ENCODE measurements at places on chromosomes 2 and 18.

- DNase-seq: no peak
Measured at GRCh38 chr2:121200419-121201315, 84.3 kb downstream of the TFCP2L1 start.

- DNase-seq: no peak
Measured at GRCh38 chr2:200340508-200341224, 34.2 kb downstream of the SPATS2L start.

GRCh38 chr18:48621815-48622555 lies 83.2 kb downstream of the CTIF start:
- DNase-seq: no peak

DNA sequence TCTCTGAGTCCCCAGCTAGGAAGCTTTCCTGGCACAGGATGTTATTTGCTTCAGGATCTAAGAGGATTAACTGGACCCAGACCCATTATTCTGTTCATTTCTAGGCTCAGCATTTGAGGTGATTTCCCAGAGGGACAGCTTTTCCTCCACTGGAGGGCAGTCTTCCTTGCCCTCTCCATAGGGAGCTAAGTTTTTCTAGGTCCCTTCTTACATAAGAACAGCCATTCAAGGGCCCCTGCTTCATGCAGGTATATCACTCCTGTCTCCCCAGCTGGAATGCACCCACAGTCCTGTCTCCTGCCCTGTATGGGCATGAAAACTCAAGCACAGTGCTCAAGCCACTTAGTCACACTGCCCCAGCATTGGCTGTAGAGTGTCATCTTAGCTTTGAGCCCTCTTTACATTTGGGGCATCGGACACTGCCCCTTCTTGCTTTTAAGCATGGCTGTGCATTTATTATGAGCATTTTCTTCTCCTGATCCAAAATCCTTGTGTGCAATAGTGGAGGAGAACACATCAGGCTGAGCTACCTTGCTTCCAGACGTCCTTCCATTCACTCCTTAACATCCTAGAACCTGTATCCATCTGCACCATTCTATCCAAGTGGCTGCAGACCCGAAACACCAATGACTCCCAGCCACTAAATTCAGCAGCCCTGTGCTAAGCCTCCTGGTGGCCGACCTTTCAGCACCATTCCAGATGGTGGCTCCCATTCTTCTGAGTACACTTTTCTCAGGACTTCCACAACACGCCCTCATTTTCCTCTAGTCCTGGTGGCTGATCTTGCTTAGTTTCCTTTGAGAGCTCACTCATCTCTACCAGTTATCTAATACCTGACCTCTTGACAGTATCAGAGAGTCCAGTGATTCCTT lies 80.0 kb downstream of the COPS8 start:
- no peak for DNase-seq

DNA sequence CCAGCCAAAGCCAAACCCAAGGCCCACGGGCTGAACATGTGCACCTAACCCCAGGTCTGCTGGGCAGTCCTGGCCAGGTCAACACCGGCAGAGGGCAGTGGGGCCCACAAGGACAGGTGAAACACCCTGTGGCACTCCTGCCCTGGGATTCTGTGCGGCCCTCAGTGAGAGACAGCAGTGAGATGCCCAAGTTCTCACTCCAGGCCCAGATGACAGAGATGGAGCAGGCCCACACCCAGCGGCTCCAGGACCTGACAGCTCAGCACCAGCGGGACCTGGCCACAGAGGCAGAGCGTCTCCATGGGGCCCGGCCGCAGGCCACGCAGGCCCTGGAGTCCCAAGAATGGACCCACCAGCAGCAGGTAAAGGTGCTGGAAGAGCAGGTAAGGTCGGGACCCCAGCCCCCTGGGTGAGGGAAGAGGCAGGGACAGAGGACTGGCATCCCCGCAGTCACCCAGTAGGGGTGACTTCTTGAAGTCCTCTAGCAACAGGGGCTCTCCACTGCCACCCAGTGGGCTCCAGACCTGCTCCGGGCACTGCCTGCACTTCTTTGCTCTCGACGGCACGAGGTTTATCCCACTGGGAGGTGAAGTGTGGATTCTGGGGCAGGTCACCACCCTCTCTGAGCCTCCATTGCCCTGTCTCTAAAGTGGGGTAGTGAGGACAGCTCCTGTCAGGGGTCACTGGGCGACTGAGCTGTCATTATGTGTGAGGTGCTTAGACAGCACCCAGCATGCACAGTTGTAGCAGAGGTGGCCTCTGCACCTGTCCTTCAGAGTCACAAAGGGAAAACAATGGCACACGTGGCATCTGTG lies 8.8 kb upstream of the SNED1 start:
- no peak for DNase-seq

GRCh38 chr2:6024784-6025183 lies 332.6 kb downstream of the SOX11 start:
- no peak for DNase-seq

GRCh38 chr2:208285853-208286252 lies 19.8 kb downstream of the PIKFYVE start:
- no peak for DNase-seq

DNA sequence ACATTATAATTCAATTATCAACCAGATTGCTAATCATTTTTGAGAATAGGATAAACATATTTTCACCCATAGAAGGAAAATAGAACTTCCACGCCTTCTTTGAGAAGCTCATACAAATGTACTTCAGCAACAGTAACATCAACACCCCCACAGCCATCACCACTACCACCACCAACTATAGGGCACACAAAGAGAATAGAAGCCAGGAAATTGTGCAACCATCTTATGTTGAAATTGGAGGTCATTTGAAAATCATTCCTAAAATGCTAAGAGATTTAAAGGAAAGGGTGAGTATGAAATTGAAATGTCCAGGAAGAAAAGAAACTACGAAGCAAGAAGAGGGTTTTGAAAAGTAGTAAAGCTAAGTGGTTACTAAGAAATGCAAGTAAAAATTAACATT lies 563.4 kb downstream of the ZNF804A start:
- no peak for DNase-seq

- DNase-seq: no peak
Measured at GRCh38 chr2:224734949-224735348, 18.8 kb upstream of the CCDC195 start.

DNA sequence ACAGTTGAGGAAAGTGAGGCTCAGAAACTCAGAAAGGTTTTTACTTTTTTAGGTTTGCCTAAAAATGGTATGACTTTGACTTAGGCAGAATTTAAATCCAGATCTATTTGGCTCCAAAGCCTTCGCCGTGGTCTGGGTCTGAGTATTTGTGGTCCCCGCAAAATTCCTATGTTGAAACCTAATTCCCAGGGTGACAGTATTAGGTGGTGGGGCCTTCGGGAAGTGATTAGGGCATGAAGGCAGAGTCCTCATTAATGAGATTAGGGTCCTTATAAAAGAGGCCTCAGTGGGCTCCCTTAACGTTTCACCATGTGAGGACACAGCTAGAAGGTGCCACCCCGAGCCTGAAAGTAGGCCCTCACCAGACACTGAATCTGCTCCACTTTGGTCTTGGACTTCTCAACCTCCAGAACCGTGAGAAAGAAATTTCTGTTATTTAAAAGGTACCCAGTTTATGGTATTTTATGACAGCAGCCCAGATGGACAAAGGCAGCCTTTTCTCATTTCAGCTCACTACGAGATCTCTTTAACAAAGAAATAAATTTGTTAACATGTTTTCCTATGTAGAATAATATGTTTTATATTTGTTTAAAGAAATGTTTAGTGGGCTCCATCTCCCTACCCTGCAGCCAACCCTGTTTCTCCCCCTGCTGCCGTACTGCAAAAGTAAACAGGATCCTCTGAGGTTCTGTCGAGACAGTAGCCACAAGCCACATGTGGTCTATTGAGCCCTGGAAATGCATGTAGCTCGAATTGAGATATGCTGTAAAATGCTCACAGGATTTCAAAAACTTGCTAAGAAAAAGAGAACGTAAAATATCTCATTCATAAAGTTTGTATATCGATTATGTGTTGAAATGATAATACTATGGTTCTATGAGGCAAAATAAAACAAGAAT lies 80.6 kb downstream of the MOGAT1 start:
- DNase-seq: no peak

DNA sequence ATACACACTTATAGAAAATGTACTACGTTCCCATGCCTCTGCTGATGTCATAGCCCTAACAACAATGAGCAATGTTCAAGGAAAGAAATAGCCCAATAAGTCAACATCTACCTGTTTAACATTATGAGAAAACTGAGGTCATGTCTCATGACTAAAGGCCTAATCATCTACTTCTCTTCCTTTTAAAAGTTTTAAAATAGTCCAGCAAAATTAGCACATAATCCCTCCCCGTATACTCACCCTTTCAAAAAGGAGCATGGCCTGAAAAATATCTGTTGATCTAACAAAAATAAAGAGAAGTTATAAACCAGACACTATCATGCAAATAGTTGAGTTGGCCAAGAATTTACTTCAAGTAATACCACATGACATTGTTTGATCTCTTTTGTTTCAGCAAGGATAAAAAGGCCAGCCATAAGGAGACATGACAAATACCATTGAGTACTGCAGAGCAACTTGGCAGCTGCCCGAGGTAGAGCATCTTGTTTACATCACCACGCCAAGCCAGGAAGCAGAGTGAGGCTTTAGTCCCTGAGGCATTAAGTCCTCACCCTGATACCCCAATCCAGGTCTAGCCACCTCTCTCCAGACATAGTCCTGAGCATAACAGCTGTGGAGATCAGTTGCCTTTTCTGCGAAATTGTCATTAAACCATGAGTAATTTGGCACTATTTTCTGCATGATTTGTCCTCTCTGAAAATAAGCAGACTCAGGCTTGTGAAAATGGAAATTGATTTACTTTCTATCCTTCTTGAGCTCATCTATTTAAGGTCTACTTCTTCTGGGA lies 137.4 kb upstream of the ETAA1 start:
- DNase-seq: no peak

DNA sequence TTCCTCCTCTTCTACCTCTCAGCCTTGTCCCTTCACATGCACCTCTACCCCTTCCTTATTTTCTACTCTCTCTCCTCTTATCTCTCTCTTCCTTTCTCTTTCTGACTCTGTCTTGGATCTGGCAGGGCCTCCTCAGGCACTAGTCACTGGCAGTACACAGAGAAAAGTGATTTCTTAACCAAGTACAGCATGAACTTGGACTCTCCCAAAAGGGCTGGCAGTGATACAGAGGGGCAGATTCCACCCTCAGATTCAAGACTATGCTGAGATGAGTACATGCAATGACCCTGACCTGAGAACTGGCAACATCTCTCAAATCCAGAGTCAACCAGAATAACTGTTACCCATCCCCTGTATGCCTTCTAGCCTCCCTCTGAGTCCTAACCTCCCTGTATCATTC lies 4.3 kb downstream of the AOX1 start:
- no peak for DNase-seq

DNA sequence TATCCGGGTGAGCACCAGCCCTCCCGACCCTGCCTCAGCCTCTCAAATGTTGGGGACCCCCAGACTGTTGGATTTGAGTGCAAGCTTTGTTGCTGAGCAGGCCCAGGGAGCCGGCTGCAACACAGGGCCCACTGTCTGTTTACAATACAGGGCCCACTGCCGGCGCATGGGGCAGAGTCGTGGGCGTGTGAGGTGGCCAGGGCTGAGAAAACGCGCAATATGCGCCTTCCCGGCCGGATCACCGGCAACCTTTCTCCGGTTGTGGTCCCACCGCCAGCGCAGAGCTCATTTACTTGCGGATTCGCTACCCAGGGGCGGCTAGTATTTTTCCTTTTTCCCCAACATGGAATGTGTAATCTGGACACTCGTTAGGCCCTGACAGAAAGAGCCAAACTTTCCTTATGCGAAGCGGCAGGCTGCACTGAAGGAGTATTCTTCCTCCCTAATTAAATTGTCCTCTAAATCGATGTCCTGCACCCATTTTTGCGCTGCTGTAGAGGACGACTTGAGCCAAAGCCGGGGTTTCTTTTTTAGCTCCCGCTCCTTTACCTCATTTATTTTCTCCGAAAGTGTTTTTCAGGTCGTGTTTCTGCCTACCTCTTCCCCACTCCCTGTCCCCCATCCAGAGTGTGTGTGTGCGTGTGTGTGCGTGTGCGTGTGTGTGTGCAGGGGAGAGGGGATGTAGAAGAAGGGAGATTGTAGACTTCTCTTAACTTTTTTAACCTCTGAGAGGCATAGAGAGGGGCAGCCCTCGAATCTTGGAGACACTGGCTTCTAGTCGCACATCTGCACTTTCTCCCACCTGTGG lies 2.7 kb downstream of the OTX1 start:
- DNase-seq: peak; percentile 15

DNA sequence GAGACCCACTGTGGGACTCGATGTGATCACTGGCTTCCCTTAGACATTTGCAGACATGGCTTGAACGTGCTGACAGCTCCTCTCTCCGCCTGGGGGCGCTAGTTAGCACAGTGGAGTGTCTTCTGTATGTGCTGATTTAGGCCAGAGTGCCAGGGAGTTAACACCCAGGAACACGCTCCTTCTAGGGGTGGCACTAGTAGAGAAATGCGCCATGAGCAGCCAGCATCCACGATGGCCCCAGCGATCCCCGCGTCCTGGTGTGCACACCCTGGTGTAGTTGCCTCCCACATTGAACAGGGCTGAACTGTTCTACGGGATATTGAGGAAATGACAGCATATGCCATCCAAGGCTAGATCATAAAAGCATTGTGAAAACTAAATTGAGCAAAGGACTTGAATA lies 11.4 kb upstream of the NMUR1 start:
- DNase-seq: peak; percentile 53

DNA sequence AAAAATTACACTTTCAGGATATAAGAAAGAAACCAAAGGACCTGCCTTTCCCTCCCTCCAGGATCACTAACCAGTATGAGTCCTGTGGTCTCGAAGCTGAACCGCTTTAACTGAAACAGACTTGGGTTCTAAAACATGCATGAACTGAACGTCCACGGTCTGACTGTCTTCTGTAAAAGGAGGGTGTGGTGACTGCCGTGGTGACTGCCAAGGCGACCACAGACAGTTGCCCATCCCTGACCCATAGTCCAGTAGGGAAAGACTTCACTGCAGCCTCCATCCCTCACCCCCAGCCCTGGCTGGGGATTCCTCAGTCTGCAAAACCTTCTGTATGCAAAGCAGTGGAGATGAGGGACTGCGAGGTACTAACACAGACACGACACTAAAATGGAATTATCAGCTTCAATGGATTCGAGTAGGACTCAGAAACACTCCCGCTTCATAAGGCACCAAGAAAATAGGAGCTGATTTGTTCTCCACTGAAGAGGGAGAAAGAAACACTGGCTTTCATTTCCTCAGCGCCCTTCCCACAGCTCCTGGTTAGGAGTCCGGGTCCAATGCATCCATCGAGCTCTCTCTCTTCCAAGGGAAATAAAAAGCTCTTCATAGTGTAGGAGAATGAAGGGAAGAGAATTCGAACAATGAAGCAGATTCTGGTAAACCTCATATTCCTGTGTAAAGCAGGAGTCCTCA lies 197.2 kb downstream of the HDAC4 start:
- no peak for DNase-seq

DNA sequence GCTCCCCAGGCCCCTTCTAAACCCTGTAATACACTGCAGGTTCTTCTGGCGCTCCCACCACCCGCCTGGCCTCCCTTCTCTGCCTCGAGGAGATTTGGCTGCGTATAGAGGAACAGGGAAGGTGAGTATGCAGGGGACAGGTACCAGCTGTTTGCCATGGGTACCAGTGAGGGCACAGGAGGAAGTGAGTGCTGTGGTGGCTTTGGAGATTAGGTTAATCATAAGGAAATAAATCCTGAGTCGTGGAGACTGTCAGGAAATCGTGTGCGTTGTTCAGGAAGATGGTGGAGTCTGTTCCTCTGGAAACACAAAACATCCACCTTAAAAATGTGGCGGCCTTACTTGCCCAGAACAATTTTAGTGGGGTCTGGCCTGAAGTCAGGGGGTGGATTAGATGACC lies 230.4 kb downstream of the FAM210A start:
- no peak for DNase-seq

- no peak for DNase-seq
Measured at GRCh38 chr2:37436323-37436722, 91.9 kb downstream of the QPCT start.

Data from activated CD4-positive, alpha-beta T cell treated with anti-CD3 and anti-CD28 coated beads for 48 hours (primary cell).